ENCODE measurements at places on chromosomes 5 and 9.

- DNase-seq, result no peak
These were observed 25.6 kb upstream of the TDRD7 start for GRCh38 chr9:97386265-97386633.

DNA sequence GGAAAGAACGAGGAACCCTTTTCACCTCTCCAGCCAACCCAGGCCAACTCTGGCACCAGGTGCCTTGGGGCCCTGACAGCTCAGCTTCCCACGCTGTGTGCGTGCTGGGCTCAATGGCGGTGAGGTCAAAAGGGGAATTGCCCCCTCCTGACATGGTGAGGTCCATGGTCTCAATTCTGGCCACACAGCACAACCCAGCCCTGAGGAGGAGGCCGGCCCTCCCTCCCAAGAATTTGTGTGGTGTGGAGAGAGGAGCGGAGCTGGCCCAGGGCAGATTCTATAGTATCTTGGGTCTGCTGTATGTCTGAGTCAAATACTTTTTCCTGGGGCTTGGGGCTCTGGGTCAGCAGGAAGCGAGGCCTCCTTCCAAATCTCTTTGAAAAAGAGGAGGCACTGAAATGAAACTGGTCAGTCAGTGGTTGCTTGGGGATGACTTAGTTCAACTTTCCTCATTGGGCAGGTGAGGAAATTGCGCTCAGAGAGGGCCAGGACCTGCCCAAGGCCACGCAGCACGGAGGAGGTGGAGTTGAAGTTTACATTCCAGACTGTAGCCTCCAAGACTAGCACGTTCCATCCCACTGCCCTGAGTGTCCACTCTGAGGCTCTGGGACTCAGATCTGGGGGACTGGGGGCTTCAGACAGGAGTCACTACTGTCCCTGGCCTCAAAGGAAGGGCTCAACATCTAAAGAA is 15.6 kb downstream of the COL27A1 start:
- no peak for DNase-seq

DNA sequence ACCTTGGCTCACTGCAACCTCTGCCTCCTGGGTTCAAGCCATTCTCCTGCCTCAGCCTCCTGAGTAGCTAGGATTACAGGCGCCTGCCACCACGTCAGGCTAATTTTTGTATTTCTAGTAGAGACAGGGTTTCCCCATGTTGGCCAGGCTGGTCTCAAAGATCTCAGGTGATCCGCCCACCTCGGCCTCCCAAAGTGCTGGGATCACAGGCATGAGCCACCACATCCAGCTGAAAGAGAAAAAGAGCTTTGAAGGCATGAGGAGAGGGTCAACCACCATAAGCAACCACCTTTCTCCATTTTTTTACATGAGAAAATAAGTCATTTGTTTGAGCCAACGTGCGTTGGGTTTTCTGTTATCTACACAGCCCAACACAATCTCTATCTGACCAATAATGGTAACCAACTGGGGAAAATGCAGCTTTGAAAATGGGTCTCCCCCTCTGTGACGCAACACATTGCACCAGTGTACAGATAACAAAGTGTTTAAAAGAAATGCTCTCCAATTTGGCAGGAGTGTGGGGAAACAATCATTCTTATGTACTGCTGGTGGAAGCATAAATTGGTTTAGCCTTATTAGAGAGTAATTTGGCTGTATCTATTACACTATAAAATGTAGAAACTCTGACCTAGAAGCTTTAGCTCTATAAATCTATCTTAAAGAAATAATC is 45.8 kb upstream of the ZBTB43 start:
- no peak for DNase-seq

DNA sequence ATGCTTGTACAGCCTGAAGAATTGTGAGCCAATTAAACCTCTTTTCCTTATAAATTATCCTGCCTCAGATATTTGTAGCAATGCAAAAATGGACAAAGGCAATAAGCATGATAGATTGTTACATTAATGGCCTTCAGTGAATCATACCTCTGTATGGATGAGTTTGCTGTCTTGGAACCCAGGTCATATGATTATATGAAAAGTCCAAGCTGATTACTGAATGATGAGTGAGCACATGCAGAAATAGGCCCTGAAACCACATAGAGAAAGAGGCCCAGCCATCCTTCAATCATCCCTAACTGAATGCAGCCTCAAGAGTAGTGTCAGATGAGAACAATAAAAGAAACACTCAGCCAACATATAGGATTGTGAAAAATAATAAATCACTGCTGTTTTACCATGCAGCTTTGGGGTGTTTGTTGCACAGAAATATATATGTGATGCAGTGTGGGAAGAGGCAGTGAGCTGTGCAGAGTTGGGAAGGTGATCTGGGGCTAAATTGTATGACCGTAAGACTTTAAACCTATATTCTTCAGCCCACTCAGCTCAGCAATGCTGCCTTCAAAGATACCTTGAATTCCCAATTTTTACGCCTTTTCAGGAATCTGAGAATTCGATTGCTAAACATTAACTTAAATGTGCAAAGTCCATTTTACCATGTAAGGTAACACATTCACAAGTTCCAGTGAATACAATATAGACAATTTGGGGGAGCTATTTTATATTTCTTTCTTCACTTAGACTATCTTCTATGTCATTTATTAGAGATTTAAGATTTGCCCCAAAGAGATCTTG is 36.3 kb upstream of the SHISAL2B start:
- DNase-seq, result no peak

GRCh38 chr5:90191352-90192045 is 218.1 kb downstream of the CETN3 start:
- no peak for DNase-seq

DNA sequence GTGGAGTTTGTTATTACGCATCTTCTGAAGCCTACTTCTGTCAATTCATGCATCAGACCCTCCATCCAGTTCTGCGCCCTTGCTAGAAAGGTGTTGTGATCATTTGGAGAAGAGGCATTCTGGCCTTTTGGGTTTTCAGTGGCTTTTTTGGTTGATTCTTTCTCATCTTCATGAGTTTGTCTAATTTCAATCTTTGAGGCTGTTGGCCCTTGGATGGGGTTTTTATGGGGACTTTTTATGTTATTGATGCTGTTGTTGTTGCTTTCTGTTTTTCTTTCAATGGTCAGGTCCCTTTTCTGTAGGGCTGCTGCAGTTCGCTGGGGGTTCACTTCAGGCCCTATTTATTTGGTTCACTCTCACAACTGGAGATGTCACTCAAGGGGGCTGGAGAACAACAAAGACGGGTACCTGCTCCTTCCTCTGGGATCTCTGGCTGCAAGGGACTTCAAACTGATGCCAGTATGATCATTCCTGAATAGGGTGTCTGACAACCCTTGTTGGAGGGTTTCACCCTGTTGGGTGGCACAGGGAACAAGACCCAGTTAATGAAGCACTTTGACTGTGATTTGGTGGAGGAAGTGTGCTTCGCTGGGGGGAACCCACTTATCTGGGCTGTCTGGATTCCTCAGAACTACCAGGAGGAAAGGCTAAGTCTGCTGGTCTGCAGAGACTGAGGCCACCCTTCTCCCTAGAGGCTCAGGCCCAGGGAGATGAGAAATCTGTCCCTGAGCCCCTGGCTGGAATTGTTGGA is 226.7 kb upstream of the PTGER4 start:
- no peak for DNase-seq

- no peak for DNase-seq
These were observed 15.9 kb downstream of the GRHPR start for GRCh38 chr9:37438359-37438758.

DNA sequence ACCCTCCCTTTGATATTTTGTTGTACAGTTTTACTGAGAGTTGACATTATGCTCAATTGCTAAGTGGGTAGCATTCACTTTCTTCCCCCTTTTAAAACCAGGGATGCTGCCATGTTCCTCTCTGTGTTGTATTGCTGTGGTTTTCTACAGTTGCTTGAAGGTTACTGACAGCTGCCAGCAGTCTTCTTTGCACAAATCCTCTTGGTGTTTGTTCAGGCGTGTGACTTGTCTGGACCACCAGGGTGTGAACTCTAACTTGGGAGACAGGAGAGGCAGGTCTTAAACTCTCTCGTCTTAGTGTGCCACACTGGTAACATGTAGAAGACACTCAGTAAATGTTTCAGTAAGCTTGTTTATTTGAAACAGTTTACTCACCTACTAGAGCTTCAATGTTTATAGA is 25.1 kb downstream of the SLC44A1 start:
- no peak for DNase-seq

- no peak for DNase-seq
These were observed 27.5 kb downstream of the IRF1 start for GRCh38 chr5:132462856-132463745.

DNA sequence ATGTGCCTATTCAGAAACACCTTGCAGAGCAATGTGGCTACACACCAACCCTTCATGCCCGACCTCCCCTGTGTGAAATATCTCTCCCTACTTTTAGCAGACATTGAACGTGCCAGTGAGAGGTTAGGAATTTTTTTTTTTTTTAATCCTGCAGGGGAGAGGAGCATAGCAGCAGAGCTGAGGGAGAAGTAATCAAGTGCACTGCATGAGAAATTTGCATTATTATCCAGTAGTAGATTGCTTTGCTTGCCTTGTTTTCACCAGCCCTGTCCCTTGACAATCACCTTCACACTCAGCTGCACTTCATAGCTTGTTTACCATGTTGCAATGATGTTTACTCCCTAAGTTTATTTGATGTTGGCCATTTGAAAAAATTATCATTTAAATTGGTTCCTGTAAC is 489.6 kb upstream of the ZNF608 start:
- no peak for DNase-seq

GRCh38 chr5:147578228-147579024 is 68.6 kb upstream of the DPYSL3 start:
- DNase-seq, result no peak

- no peak for DNase-seq
These were observed 1.9 kb downstream of the LRRC26 start for GRCh38 chr9:137167747-137168572.

DNA sequence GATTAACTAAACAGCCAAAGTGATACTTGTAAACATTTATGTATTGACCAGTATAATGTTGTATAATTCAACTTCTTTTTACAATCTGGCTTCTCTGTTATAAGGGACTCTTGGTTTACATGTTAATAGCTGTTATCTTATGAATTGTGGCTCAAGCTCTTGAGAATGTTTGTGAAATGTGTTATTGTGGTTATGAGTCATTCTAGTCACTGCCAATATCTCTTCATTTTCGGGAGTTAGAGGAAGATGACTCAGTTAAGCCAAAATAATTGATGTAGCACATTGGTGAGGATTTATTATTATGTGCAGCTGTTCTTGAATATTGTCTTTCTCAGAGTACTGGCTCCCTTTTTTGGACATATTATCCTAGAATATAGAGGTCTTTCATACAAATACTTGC is 655.2 kb upstream of the RIOK2 start:
- no peak for DNase-seq

- no peak for DNase-seq
These were observed 25.1 kb upstream of the PRDM12 start for GRCh38 chr9:130639124-130639765.

DNA sequence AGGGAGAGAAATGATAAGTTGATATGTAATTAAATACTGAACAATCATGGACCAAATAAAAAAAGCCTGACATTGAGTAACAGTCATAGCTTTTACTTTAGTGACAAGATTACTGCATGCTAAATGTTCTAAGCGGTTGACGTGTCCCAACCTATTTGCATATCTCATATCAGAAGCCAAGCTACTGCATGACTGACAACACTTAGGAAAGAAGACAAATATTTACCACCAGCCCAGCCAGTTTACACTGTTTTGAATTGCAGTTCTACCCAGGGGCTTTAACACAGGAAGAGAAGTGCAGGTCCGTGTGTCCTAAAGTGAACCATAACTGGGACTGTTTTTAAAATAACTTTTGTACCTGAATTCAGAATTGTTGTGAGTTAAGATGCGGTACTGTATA is 219.9 kb downstream of the PRDM9 start:
- no peak for DNase-seq

- DNase-seq, result no peak
These were observed 24.1 kb upstream of the TRMT10B start for GRCh38 chr9:37729499-37729898.

DNA sequence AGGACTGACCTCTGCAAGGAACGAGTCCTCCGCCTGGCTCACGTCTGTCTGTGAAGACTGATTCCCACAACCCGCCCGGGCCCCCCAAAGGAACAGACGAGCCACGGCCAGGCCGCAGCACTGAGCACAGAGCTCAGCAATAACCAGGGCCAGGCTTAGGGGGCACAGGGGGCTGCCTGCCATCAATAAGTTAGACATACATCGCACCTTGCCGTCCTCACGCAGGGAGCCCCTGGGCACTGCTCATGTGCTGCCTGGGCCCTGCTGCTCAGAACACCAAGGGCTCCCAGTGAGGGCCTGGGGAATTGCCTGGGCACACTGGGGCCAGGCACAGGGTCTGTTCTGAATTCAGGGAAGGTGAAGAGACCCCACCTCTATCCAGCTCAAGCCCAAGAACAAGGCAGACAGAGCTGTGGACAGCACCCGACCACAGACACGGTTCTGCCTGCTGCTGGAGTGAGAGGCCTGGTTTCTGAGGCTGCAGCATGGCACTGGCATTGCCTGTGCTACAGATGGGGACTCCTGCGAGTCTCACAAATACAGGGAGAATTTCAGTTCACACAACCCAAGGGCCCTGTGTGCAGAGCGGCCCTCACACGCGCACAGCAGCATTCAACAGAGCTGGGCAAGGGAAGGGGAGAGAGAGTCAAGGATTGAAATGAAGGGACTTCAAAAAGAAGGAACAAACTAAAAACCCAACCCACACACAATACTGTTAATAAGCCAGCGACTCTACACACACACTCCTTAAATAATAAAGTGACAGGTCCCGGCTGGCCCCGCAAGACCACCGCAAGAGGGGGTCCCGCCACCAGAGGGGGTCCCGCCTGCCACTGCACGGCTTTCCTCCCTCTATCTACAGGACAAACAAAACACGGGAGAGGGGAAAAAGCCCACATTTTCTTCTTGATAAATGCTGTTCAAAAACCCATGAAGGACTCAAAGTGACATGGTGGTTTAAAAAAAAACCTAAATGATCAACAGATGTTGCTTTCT is 32.0 kb downstream of the PRRT1B start:
- no peak for DNase-seq

DNA sequence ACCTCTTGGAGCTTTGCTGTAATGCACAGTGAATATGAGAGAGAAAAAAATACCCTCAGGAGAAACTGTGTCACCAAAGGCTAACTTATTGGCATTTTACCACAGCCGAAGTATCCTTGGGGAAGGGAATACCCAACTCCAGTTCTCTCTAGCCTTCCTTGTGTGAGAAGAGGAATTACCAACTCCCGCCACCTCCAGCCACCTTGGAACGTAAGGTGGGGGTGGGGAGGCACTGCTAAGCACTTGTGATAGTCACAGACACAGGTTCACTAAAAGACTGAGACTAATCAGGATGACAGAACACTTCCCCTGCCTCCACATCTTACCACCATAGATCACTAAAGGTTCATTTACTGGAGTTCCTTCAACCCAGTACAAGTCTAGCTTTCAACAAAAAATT is 102.0 kb upstream of the ADAMTS19 start:
- no peak for DNase-seq

DNA sequence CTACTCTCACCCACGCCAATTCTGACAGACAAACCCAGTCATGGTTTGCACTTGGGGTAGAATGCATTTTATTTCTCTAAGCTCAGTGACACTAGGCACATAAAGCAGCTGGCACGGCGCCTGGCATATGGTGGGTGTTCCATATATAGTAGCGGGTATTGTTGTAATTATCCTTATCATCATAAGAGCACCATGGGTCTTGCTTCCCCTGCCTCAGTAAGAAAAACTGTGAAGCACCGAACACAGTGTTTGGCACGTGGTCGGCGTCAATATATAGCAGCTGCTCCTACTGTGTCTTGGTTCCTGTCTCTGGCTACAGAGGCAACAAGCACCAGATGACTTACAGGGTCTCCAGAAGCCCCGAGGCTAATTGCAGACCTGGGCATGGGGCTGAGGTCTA is 194.1 kb upstream of the PANK3 start:
- DNase-seq, result no peak

GRCh38 chr9:15430920-15431844 is 8.5 kb downstream of the SNAPC3 start:
- DNase-seq, result no peak
